ENCODE measurements at places on chromosomes 7 and 10.
A peak's percentile ranks its signal among the peaks of the same experiment; 100 is the strongest.

- DNase-seq, result no peak
Measured at GRCh38 chr10:16360001-16360400, 76.8 kb upstream of the PTER start.

GRCh38 chr10:23804125-23804524 is 365.2 kb downstream of the OTUD1 start:
- no peak for DNase-seq

DNA sequence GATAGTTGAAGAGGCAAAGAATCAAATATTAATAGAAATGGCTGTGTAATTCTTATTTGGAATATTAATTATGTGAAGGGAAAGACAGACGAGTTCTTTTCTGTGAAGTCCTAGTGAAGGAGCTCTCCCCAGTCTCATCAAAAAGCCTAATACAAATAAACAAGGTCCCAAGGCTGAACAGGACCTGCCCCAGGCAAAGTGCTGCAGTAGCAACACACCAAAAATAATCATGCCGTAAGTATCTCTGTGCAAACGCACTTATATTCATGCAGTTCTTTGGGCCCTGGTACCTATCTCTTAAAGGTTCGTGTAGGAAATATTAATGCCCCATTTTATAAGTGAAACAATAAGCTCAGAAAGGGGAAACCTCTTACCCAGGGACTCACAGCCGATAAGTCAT is 12.2 kb upstream of the CHST15 start:
- no peak for DNase-seq

DNA sequence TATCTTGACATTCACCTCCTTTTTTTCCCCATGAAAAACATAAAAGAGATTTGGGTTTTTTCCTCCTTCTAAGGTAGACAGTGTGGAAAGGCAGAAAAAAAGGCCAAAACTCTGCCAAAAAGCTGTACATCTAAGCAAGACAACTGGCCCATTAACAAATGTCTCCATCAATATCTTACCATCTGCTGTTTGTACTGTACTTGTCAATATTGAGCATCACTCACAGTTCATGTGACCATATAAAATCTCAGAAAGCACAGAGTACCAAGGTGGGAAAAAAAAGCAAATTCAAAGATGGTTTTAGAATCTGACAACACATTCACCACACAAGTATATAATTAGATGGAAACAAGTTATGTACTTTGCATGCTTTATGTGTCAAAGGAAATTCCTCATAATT is 52.6 kb downstream of the CACNA2D1 start:
- DNase-seq, result no peak

GRCh38 chr10:116696919-116697318 is 45.4 kb downstream of the HSPA12A start:
- no peak for DNase-seq

DNA sequence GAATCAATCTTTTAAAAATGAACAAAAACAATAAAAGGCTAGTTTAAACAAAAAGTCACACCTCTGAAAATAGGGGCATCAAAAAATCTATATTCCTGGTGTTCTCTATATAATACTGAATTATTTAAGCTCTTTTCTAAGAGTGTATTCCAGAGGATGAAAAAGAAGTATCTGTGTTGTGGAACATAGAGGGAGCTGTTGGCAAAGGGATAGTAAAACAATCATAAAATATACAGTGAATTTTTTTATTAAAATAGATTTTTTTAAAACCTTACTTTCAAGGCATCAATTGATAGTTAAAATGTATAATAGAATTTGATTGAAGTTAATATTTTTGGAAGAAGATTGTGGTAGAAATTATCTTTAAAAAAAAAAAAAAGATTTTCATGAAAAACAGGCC is 1409.1 kb upstream of the CELF2 start:
- DNase-seq, result no peak

DNA sequence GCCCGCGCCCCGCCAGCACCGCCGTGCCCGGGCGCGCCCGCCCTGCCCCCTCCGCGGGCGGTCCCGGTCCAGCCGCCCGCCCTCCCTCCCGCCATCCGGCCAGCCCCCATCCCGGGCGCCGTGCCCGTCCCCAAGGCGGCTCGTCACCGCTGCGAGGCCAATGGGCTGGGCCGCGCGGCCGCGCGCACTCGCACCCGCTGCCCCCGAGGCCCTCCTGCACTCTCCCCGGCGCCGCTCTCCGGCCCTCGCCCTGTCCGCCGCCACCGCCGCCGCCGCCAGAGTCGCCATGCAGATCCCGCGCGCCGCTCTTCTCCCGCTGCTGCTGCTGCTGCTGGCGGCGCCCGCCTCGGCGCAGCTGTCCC is at the start of gene HTRA1:
Gene HTRA1, plus strand, starts transcription at position 187 of the 362 bp plus-strand sequence. Its CDS starts 100 bp downstream, at position 287.
- DNase-seq, result no peak

GRCh38 chr10:78531088-78531487 is 497.4 kb downstream of the RPS24 start:
- no peak for DNase-seq

- DNase-seq, result no peak
Measured at GRCh38 chr7:36637417-36637816, 86.9 kb downstream of the AOAH start.

DNA sequence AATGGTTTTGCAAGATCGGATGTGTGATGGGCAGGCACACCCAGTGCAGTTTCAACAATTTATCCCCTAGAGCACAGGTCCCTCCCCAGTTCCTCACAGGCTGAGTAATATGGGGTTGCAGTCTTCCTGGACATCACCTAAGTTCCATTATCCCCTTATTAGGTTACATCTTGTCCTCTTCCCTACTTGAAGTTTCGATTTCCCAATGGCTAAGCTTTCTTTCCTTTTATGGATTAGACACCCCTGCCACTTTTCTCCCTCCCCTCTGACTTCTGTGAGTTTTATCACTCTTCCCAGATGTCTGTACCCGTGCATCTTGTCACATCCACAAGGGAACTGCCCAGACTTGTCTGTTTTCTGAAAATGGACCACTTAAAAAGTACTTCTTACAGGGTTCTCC is 2.4 kb upstream of the NIPSNAP2 start:
- no peak for DNase-seq

DNA sequence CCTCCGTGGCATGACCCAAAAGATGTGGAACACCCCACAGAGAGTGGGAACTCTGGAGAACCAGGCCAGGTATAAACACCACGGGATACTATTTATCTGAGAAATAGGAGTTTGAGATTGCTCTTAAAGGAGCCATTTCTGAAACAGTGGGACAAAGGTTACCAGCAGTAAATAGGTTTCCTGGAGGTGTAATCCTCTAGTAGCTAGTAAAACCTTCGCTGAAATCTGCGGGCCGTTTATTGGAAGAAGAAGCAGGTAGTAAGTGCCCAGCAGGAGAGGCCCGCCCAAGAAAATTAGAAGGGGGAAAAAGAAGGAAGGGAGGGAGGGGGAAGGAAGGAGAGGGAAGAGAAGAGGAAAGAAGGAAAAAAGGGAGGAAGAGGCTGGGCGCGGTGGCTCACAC is 51.6 kb downstream of the CHST3 start:
- no peak for DNase-seq

GRCh38 chr10:51857305-51857704 is 157.9 kb upstream of the CSTF2T start:
- no peak for DNase-seq

- no peak for DNase-seq
Measured at GRCh38 chr7:6160191-6160623, 112.2 kb downstream of the CYTH3 start.

- DNase-seq, result no peak
Measured at GRCh38 chr7:12647364-12648219, 39.8 kb upstream of the ARL4A start.

GRCh38 chr7:83267141-83267631 is 104.5 kb upstream of the PCLO start:
- DNase-seq, result no peak

DNA sequence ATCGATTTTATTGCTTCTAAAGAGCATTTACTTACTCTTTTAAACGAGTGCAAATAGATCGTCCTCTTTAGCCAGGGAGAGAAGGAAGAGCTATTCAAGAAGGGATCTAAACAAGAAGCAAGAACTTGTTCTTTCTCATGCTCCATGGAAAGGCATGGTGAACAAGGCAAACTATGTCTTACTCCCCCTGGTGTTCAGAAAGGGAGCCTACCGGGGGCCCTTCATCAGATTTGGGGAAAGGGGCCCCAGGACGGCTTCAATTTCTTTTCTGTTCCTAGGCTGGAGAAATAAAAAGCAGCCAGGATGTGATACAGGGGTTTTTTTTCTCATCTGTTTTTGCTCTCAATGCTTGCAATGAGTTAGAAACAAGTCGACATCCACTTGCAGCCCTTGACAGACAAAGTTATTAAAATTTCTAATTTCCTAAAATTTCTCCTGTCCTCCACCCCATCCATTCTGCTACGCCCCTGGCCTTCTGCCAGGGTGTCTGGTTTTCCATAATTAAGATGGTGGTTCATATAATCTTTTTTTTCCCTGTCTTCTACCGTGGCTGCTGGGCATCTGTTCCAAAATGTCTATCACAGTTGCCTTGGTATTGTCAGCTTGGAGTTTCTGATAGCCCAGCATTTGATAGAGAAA is 214.4 kb downstream of the CREB5 start:
- DNase-seq, result peak; percentile 1

DNA sequence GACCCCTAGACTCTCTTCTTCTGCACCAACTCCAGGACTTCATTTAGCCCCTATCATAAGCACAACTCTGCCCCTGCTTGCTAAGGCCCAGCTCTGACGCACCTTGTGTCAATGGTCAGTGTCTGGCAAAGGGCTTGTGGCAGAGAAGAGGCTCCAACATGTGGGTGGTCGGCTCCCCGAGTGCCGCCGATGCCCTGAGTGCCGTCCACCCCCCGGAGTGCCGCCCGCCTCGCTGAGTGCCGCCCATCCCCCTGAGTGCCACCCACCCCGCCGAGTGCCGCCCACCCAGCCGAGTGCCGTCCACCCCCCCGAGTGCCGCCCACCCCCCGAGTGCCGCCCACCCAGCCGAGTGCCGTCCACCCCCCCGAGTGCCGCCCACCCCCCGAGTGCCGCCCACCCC is 50.3 kb downstream of the ASB13 start:
- no peak for DNase-seq

DNA sequence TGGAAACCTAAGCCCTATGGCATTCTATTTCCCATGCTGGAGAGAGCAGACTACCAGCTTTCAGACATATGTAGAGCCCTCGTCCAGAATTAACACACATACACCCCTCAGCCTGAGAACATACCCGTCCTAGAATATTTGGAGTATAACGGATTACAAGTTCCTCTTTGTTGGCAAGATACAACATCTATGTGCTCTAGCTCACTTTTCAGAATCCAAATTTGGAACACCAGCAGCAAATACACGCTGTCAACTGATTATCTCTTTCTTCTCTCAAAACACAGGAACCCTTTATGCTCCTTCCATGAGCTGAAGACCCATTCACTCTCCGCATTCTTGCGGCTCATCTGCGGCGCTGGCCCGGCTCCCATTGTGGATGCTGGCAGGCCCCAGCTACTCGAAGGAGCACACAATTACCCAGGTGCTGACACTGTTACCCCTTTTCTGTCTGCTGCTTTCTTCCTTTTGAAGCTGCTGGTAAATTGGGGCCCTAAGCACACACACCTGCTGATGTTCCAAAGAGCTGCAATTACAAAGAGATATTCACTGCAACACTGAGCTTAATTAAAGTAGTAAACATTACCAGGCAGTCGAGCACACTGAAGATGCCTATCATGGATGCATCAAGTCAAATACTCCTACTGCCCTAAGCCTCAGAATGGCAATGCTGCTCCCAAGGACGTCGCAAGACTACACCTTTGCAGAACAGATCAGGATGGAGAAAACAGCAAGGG is 70.0 kb downstream of the VOPP1 start:
- no peak for DNase-seq

- no peak for DNase-seq
Measured at GRCh38 chr7:158695056-158695455, 9.5 kb downstream of the NCAPG2 start.

- DNase-seq, result no peak
Measured at GRCh38 chr10:99975106-99975829, 34.5 kb downstream of the DNMBP start.

DNA sequence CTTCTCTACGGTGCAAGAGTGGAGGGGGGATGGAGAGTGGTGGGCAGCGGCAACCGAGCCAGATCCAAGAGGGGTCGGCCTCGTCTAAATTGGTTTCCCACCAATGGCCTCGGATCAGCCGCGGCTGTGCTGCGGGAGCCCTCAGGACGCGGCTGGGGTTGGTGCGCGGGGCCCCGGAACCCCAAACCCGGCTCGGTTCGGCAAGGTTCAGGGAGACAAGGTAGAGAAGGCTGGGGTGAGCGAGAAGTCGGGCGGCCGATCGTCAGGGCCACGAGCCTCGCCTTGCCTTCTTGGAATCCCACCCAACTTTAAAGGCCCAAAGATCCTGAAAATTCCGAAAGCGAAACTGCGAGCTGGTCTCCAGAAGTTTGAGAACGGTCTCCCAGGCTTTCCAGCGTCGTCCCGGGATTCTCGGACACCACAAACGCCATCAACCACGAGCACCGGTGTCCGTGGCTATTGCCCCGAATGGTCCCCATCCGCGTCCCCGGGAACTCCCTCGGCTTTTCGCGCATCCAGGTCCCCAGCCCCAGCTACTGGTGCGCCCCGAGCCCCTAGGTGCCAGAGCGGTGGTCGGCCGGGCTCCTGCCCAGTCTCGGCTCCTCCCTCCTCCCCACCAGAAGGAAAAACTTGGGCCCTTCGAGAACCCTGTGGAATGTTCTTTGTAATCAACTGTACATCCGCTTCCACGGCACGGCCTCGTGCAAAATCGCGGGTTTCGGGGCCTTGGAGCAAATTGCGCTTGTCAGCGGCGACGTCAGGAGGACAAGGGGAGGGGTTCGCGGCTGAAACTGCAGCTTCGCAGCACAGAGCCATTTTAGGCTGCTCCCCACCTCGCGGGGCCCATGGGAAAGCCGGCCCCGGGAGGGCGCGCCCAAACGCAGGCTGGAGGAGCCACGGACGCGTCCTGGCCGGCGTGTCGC is 3.2 kb downstream of the SFMBT2 start:
- no peak for DNase-seq

- DNase-seq, result no peak
Measured at GRCh38 chr7:137818036-137818435, 28.7 kb downstream of the DGKI start.

DNA sequence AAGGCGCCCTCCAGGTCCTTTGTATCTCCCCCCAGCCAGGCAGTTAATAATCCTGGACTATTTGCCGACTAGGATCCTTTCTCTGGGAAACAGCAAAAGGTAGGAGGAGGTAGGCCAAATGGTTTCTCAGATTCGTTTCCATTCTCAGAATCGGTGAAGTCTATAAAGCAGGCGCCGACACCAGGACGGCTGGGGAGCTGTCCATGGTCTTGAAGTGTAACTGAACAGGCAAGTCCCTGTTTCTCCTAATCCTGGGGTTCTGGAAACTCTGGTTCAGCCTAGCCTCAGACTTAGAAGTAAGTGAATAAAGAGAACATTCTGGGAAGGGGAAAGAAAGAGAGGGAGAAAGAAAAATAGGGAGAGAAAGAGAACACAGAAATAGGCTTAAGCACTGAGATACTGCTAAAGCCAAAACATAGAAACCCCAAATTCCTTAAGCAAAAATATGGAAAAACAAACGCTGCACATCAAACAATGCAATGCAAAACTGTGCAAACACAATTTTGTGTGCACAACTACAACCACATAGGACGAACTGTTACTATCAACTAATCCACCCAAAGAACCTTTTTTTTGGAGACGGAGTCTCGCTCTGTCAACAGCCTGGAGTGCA is 11.1 kb upstream of the INA start:
- DNase-seq, result no peak

- no peak for DNase-seq
Measured at GRCh38 chr7:1951159-1951536, 281.1 kb downstream of the ELFN1 start.

All from stimulated activated CD4-positive, alpha-beta T cell treated with anti-CD3 and anti-CD28 coated beads, Interleukin-2, amount 100 ng/mL, for 4 hours (primary cell).